Putamen (tissue), 1 donor: ENCODE measurements at places on chromosomes 2 and 18.

GRCh38 chr2:83368916-83369315 is 1090.2 kb downstream of the SUCLG1 start:
- DNase-seq = no peak

GRCh38 chr18:59639821-59640220 is 57.4 kb downstream of the CCBE1 start:
- DNase-seq = no peak

DNA sequence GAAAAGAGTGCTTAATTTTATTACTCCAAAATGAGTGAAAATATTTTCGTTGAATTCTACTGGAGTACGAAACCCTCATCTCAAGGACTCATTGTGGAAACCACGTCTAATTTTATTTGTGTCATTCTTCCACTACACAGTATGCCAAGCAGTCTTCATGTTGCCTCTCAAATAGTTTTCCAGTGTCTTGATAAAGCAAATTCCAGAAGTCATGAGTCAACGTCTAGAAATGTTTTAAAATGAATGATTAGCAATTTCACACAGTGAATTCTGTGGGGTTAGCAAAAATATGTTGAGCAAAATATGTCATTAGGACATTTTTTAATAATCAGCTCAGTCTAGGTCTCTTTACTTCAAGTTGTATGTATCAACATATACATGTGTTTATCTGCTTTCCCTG is 865.5 kb downstream of the DSC3 start:
- no peak for DNase-seq

DNA sequence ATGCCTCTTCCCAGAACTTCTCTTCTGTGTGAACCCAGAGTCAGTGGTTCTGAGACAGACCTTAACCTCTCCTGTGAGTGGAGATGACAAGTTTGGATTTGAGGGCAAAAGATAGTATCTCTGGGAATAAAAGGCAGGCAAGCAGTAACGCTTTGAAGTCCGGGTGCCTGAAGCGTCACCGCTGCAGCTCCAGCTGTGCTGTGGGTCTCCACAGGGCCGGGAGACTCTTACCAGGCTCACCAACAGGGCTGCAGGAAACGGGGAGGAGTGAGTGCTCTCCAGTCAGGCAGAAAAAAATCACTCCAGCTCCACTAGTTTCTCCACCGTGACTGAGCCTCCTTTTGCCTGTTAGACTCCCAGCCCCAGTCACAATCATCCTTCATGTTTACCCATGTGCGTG is 79.7 kb upstream of the MAP4K4 start:
- no peak for DNase-seq

- DNase-seq = no peak
Observed at GRCh38 chr2:129188451-129188850, 791.0 kb upstream of the RAB6C start.

GRCh38 chr2:170371231-170371998 is 193.5 kb downstream of the MYO3B start:
- no peak for DNase-seq

DNA sequence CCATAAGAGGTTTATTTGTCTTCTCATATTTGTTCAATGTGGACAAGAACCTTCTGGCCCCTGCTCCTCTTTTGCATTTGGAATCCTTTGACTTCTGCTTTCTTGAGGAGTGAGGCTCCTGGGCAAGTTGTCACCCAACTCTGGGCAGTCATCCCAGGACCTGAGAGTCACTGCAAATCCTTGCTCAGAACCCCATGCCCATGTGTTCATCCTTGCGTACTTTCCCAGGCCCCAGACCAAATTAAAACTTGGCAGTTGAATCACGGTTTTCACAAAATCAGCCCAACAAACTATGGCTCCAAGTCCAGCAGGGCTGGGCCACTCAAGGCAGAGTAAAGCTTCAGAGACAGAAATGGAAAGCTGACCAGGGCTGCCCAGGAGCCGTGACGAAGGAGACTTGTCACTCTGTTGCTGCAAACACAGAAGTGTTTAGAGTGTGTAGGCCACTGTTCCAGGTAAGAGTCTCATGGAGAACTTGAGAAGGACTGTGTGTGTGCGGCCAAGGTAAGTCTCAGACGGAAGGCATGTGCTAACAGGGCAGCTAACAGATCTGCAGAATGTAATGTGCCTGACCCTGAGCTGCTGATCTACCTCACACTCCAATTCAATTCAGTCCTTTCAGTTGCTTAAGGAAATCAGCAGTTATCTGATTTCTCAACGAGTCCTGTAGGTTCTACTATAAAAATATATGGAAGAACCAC is 549.4 kb upstream of the HS6ST1 start:
- peak; percentile 26 for DNase-seq

GRCh38 chr18:3671176-3671575 is 221.2 kb downstream of the TGIF1 start:
- DNase-seq = no peak

GRCh38 chr2:56287508-56287907 is 103.7 kb downstream of the CCDC85A start:
- DNase-seq = no peak

DNA sequence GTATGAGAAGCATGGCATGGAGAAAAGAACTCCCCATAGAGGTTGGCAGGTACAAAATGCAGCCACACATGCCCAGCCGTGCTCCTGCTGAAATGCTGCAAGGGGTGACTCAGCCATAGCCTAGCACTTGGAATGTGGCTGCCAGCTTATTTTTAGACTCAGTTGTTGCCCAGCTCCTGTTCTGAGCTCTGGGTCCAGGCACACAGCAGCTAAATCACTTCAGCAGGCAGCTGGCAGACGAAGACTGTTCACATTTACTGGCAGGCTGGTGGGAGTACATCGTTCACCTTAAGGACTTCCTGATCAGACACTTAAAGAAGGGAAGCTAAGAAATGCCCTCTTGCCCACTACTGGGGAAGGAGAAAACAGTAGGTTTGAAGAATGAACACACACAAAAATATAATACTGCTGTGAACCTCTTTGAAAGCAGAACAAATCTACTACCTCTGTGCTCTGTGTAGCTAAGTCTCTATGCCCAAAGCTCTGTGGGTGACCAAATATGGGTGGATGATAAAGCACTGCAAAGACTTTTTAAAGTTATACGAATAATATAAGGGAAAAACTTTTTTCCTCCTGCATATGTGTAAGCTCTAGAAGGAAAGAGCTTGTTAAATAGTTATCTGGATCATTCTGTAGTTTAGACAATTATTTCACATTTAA is 146.1 kb downstream of the LNPK start:
- DNase-seq = no peak

- no peak for DNase-seq
Observed at GRCh38 chr2:120796094-120796493, 60.4 kb downstream of the GLI2 start.

- peak; percentile 47 for DNase-seq
Observed at GRCh38 chr18:31555971-31556747, 35.5 kb upstream of the TTR start.

DNA sequence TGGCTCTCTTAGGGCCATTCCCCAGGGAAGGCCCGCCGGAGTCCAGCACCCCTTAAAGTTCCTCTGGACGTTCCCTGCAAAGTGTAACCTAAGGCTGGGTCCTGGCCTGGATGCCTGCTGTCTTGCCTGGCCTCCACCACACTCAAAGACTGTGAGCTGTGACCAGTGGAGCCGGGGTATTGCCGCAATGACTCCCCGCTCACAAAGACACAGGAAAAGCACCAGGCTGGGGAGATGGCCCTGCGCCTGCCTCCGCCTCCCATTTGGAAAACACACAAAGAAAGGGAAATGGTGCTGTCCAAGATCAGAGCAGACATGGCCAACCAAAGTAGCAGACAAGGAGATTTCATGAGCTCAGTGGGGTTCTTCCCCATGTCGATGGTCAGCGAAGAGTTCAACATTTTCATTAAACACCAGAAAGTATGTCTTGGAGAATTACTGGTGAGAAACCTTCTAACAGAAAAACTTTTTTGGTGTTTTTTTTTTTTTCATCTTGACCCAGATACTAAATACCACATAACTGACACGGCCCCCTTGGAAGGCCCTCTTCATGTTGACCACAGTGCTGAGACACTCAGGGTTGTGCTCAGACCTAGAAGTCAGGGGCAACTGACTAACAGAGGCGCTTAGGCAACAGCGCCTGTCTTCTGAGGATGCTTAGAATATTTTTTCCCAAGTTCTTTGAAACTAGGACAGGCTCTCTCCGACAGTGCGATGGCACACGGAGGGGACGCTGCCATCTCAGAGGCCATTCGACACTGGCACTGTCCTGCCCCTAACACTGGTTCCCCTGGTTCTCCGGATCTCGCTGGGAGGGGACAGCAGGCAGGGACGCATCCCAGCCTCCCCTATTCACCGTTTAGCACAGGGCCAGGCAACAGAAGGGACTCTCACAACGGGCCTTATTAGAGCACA is 226.4 kb upstream of the ID2 start:
- peak; percentile 48 for DNase-seq

GRCh38 chr18:10850216-10850615 is 299.2 kb downstream of the PIEZO2 start:
- no peak for DNase-seq

- no peak for DNase-seq
Observed at GRCh38 chr2:111702804-111703196, 181.2 kb downstream of the ANAPC1 start.

DNA sequence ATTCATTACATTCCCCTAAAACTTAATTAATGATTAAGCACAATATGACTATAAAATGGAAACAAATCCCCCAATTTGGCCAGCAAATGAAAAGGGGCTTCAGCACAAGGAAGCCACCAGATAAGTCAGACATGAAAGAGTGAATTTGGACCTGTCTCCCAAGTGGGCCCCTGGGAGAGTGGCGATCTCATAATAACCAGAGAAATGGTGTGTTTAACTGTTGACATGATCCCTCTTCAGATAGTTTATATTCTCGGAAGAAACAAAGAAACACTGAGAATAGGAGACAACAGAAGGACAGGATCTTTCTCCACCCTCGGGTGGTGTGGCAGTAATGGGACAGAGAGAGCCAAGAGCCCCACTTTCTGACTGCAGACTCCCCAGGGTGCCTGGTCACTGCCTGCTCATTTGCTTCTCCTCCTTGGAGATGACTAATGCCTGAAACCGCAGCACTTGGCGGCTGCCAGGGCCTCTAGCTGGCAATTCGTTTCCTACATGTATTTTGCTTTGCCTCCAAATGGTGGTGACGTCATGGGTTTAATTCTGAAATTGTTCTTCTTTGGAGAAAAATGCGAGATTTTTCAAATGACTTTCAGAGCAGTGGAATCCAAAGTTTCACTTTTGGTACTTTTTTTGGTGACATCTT is 46.4 kb upstream of the SPP2 start:
- DNase-seq = no peak
